Stimulated activated memory B cell treated with anti-CD40 and anti-IgM and Interleukin-4, amounts not matched to agents 10 μg/mL and 1 μg/mL and 100 μg/mL, for 72 hours (primary cell): ENCODE measurements at places on chromosomes 3 and 15.

DNA sequence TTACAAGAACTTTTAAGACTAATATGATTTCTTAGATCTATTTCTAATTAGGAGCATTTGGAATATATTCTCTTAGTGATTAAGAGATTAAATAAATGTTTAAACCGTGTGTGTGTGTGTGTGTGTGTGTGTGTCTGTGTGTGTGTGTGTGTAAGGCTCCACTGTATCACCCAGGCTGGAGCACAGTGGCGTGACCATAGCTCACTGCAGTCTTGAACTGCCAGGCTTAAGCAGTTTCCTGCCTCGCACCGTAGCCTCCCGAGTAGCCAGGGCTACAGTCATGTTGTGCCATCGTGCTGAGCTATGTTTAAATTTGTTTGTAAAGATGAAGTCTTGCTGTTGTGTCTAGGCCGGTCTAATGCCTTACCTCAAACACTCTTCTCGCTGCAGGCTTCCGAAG lies 109.4 kb downstream of the KLHL25 start:
- peak; percentile 39 for ATAC-seq

- no peak for ATAC-seq
These were observed 2.8 kb downstream of the BTLA start for GRCh38 chr3:112496366-112497067.

GRCh38 chr15:59838900-59839299 lies 149.8 kb upstream of the BNIP2 start:
- ATAC-seq: no peak

DNA sequence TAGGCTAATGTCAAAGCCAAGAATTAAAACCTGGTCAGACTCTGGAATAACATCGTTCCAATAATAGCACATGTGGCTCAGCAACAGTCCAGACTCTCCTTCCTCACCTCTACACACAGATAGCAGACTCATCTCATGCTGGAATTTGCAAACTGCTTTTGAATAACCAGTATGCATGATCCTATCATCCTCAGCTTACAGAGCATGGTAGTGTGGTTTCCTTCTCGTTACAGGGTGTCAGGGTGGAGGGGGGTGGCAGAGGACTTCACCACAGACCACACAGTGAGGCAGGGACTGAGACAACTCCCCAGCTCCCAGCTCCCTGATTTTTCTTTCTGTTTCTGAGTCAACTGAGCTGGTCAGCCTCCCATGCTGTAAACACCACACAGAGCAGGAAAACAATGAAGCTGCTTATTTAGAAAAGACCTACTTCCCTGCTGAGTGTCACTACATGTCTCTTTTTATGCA lies 101.6 kb downstream of the RPL22L1 start:
- no peak for ATAC-seq

GRCh38 chr3:45984331-45985312 lies 11.0 kb downstream of the FYCO1 start:
- no peak for ATAC-seq
